ENCODE measurements at places on chromosomes 2 and 18. TPM values are rescaled to one million over a fixed set of nuclear protein-coding genes. Genes with fewer than 3 reads are reported as not detected.

The RTTN gene
- 15.2 TPM for total RNA-seq

- no peak for DNase-seq
These were observed 564 bp downstream of the GCC2 start for GRCh38 chr2:108449410-108450130.

GRCh38 chr18:43868497-43868995 lies 591.3 kb upstream of the SYT4 start:
- DNase-seq = no peak

The GEN1 gene
- 21.6 TPM for total RNA-seq

The DSG1 gene
- not detected for total RNA-seq

All from activated T-cell treated with anti-CD3 and anti-CD28 coated beads, Interleukin-2, amount 50 U/mL, for 4 hours (primary cell).